Activated CD4-positive, alpha-beta T cell treated with anti-CD3 and anti-CD28 coated beads for 48 hours (primary cell): ENCODE measurements at places on chromosomes 5 and 9.

DNA sequence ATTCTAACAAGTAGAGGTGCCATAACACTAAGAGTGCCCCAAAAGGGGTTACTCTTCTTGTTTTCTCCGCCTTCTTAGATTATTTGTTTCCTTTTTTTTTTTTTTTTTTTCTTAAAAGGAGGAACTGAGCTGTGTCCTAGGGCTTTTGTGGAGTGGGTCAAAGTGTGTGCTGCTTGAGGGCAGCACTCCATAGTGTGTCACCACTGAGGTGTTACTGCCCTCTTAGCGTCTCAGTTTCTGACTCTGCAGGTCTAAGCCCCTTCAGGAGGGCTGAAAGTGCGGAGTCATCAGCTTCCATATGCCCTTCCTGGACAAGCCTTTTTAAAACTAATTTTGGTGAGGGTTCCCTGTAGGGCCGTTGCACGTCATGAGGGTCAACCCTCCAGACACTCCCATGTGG lies 12.6 kb upstream of the NANS start:
- no peak for DNase-seq

DNA sequence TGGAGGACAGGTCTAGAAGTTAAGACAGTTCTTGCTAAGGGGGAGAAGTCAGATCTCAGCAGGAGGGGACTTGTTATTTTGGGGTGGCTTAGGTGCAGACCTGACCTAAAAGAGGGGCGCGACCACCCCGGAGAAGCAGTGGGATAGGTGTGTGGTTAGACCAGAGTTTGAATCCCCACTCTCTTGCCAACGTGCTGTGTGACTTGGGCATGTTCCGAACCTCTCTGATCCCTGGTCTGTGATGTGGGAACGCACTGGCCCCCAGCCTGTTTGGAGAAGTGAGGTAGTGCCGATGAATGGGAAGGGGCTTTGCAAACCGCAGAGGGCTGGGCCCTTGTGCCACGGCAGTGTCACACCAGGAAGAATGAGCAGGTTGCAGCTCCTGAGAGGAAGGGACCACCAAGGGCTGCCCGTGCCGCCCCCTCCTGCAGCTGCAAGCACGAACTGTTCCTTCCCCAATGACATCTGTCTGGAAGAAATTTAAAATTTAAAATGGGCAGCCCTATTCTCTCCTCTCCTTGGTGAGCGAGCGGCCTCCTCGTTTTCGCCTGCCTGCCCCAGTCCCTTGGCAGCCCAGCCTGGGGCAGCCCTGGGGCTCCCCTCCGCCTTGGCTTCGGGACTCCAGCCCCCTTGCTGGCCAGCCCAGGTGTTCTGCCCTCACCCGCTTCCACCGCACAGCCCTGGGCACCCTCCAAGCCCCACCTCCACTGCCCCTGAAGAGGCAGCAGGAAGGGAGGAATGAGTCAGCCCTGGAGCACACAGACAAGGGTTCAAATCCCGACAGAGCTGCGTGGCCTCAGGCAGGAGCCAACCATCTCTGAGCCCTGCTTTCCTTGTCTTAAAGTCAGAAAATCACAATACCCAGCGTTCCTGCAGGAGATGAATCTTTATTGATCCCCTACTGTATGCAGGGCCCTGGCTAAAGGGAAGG lies 1.6 kb downstream of the FIBCD1 start:
- DNase-seq: no peak

- DNase-seq: no peak
Measured at GRCh38 chr5:98414938-98415337, 358.5 kb upstream of the RGMB start.

DNA sequence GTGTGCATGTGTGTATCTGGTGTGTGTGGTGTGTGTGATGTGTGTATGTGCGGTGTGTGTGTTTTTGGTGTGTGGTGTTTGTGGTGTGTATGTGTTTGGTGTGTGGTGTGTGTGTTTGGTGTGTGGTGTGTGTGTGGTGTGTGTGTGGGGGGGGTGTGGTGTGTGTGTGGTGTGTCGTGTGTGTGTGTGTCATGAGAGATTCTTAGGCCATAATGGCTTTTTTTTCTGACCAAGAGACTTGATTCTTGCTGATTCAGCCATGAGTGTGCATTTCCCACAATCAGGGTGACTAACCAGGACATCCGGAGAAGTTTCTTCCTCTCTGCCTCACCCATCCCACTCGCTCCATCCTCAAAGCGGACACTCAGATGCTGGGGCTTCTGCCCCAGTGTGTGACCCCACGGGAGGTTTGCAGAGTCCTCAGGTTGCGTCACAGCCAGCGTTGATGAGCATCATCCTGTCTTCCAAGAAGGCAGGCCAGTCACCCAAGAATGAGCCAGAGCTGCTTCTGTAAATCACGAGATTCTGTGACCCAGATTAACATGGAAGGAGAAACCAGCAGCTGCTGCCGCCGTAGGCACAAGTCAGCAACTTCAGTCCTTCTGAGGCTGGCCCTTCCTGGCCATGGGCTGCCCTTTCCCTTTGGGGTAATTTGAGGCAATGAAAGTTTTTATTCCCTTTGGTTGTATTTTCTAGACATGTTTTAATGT lies 12.5 kb upstream of the CTSL start:
- peak; percentile 72 for DNase-seq

GRCh38 chr5:16536246-16536645 lies 70.6 kb upstream of the ZNF622 start:
- no peak for DNase-seq

GRCh38 chr5:165360366-165360765 lies 1854.9 kb downstream of the MAT2B start:
- no peak for DNase-seq

DNA sequence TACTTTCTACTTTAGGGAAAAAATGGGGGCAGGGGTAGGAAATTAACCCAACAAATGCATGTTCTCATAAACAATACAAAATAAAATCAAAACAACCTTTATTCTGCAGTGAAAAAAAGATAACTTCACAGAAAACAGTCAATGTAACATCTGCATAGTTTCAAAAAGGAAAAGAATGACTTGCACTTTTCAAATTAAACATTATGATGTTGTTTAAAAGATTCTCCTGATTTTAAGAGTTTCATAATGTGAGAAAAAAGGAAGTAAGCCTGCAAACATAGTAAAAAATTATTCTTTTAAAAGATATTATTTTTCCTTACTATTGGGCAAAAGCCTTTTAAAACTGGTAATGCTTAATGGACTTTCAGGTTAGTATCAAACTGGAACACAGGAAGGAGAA lies 7.6 kb downstream of the C9orf72 start:
- DNase-seq: no peak

DNA sequence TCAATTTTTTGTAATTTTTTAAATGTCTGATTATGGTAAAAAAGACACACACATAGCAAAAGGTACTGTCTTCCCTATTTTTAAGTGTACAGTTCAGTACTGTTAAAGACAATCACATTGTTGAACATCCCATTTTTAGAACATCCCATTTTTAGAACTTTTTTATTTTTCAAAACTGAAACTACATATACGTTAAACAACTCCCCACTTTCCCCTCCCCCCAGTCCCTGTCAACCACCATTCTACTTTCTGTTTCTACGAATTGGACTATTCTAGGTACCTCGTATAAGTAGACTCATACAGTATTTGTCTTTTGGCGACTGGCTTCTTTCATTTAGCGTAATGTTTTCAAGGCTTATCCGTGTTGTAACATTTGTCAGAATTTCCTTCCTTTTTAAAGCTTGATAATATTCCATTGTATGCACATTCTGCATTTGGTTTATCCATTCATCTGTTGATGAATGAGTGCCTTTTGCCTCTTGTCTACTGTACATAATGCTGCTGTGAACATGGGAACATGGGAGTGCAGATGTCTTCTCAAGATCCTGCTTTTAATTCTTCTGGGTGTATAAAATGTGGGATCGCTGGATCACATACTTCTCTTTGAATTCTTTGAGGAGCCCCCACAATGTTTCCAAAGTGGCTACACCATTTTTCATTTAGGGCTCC lies 154.0 kb downstream of the PIK3R1 start:
- peak; percentile 61 for DNase-seq

DNA sequence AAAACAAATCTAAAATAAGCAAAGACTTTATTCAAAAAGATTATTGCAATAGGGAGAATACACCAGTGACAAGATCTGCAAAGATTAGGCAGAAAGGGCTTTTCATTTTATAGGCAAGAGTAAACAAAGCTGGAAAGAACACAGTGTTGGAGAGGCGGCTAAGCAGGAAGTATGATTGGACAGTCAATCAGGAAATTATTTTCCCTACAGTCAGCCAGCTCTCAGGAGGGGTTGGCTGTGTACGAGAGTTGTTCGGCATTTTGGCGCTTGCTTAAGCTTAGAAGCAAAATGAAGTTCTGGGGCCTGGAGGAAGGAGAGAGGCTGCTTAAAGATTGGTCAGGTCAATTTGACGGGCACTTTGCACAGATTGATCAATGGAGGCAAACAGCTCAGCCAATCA lies 1030.5 kb downstream of the TLE4 start:
- no peak for DNase-seq

GRCh38 chr5:141960449-141961323 lies 2.7 kb upstream of the PCDH12 start:
- DNase-seq: peak; percentile 93

DNA sequence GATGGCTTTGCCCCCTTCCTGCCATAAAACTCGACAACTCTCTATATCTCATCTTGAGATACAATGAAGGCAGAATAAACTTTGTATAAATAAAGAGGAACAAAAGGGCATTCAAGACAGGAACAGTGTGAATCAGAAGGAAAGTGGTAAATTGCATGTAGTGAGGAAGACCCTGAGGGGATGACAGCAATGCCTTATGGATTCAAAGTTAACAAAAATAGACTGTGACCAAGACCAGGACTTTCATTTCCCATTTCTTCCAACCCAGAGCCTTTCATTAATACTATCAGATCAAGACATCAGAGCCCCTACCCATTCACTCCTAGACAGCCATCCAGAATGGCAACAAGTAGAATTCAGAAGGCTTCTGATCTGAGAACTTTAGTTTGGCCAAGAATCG lies 46.4 kb upstream of the ZNF462 start:
- no peak for DNase-seq

DNA sequence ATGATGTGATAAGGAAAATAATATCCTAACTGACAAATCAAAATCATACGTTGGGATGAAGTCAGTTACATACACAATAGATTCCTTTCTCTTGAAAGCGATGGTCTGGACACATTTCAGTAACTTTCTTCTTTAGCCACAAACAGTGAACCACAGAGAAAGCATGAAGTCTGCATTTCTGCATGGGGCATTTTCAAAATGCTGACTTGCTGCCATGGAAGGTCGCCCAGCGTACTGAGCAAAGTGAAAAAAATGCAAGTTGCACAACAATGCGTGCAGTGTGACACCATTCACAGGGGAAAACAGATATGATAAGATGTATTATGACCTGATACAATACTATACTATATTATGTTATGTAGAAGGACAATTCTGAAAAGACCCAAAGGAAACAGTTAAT lies 146.3 kb downstream of the SNX18 start:
- DNase-seq: no peak

- peak; percentile 32 for DNase-seq
Measured at GRCh38 chr5:137320056-137321045, 178.8 kb downstream of the SPOCK1 start.

DNA sequence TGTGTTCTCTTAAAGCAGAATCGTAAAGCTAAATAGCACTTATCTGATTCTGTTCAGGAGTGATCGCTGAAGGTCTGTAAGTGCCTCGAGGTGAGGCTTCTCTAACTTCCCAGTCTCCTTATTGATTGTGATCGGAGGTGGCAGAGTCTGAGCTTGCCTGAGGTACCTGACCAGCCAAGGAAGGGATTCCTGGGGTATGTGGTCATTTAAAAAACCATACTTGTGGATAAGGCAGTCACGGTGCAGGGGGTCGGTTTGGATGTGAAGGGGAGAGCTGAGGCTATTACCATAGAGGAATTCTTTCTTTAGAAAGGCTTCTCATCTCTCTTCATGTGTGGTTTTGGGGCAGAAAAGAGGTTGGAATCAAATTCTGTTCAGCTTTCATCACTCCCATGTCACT lies 193.7 kb downstream of the TLE4 start:
- no peak for DNase-seq

DNA sequence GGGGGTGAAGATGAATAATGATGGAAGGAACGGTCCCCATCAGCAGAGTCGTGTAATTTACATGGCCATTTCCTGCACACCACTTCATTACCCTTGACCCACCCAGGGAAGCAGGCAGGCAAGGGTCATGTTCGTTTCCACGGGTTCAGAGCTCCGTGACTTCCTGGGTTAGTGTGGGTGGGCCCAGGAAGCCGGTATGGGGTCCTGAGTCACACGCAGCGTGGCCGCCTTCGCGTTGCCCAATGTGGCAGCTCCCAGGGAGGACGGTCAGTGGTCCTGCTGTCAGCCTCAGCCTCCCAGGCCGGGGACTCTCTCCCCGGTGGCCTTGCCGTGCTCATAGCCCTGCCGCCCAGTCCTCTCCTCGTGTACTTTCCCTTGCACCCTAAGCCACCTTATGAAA lies 5.1 kb upstream of the TERT start:
- DNase-seq: no peak

- no peak for DNase-seq
Measured at GRCh38 chr5:53397845-53398244, 82.6 kb upstream of the FST start.
